Left colon (tissue), 2 donors: ENCODE measurements at places on chromosomes 1 and 21. TPM values are rescaled to one million over a fixed set of nuclear protein-coding genes. Genes with fewer than 3 reads are reported as not detected.
A peak's percentile ranks its signal among the peaks of the same experiment; 100 is the strongest.

The GNB1 gene
- 308 TPM for total RNA-seq

The SYT11 gene
- 4.2 TPM for total RNA-seq

The SPATA1 gene
- 0.61 TPM for total RNA-seq

DNA sequence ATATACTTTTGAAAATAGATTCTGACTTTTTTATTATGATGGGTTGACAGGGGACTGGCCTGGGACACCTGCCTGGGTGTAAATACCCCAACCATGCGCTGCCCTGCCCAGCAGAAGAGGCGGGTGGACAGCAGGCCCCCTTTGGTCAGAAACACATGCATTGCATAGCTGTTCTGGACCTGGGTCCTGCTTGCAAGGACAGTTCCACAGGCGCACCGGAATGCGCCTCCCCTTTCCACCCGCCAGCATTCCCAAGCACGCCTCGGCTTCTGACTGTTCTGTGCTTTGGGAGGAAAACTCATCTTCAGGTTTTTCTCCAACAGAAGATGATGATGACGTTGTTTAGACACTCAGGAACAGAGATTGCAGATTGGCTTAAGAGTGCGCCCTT, 428 bp upstream of the ZNF678 start:
- no peak for DNase-seq

DNA sequence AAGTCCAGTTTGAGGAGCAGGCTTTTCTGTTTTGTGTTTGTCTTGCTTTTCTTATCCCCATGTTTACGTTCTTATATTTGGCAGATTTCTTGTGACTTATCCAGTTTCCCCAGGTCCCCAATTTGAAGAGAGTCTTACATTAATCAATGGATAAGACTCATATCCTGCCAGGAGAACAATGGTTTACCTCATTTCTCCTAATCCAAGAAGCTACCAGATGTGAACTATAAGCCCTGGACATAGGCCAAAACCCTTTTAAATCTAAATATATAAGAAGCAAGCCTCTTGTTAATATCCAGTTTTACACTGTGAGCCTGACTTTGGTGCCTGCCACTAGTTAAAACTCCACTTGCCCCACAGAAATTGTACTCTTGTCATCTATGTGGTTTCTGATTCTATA, 15.1 kb upstream of the COP1 start:
- DNase-seq = no peak

DNA sequence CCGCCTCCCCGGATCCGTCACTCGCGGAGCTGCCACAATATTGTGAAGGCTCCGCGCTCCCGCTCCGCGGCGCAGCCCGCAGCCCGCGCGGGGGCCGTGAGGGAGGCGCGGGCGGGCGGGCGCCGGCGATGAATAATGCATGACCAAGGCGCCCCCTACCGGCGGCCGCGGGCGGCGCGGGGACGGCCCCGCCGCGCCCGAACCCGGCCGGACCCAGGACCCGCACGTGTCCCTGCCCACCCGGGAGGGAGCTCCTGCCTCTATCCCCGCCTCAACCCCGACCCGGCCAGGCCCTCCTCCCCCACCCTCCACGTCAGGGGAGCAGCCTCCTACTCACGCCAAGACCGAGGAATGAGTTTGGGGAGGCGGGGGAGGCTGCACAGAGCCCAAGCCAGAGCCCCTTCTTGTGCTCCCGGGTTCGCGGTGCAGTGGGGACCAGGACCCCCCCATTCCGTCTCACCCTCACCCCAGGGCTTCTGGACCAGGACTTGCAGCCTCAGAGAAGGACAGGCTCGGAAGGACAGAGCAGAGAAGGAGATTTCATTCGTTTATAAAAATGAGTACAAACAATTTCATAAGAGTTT, 70.8 kb upstream of the CASZ1 start:
- DNase-seq = peak; percentile 32

DNA sequence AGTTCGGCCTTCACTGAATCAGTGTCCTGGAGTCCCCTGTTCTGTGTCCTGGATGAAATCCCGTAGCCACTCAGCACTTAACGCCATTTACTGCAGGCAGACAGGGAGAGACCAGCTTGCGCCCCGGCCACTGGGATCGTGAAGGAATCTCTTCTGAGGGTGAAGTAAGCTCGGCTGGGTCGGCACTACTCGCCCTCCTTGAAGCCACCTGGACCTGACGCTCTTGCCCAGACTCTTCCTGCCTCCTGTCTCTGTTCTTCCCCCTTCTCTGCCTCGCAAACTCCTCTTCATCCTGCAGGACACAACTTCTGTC, 99.9 kb upstream of the ZBTB40 start:
- DNase-seq = no peak

DNA sequence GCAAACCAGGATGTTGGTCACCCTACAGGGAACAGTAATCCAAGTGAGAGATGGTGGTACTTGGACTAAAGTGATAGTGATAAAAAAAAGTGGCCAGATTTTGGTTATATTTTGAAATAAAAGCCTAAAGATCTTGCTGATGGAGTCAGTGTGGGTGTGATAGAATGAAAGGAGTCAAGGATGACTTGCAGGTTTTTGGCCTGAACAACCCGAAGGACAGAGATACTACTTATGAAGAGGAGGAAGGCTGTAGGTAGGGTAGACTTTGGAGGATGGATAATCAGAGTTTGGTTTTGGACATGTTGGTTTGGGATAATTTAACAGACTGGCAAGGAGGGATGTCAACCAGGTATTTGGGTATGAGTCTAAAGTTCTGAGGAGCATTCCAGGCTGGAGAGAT, 1.5 kb upstream of the TEX38 start:
- DNase-seq = no peak

- no peak for DNase-seq
Measured at GRCh38 chr1:160672789-160673695, 26.2 kb upstream of the SLAMF1 start.

GRCh38 chr1:42173155-42173933, 8.8 kb upstream of the GUCA2A start:
- DNase-seq = peak; percentile 64
